ENCODE measurements at places on chromosomes 11 and 22. TPM values are rescaled to one million over a fixed set of nuclear protein-coding genes. Genes with fewer than 3 reads are reported as not detected.

DNA sequence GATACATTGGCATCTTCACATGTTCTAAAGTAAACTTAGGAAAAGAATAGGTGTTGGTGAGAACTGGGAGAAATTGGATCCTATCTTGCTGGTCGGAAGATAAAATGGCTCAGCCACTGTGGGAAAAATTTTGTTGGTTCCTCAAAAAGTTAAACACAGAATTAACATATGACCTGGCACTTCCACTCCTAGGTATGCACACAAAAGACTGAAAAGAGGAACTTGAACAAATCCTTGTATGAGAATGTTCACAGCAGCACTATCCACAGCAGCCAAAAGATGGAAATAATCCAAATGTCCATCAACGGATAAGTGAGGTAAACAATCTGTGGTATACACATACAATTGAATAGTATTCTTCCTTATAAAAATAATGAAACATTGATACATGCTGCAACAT, 4.8 kb upstream of the TPH1 start:
- H3K36me3 ChIP-seq = no peaks in the 10 kb centered on the region
- no peak overlapping the region for H3K27ac ChIP-seq
- no peak overlapping the region for H3K4me3 ChIP-seq

GRCh38 chr22:30294830-30295229, 5.5 kb upstream of the CASTOR1 start:
- no peak overlapping the region for H3K4me3 ChIP-seq
- DNase-seq = no peak
- H3K36me3 ChIP-seq = no peaks in the 10 kb centered on the region
- no peak overlapping the region for H3K27ac ChIP-seq
- H3K27me3 ChIP-seq = no peaks in the 10 kb centered on the region

DNA sequence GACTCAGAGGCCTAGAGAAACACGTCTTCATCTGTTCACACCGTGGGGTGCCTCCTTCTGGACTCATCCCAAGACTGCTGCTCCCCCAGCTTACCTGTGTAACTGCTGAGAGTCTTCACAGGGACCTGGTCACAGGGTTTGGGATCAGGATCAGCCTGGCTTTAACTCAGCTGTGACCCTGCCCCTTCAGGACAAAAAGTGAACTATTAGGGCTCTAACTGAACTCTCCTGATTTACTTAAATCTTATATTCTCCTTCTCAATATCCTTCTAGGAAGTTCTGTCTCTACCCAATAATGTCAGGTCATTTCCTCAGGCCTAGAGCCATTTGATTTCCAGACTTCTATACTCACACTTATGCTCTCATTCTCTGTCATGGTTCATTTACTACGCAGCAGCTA, 108.4 kb downstream of the ZNF280B start:
- DNase-seq = no peak
- H3K36me3 ChIP-seq = no peaks in the 10 kb centered on the region
- H3K4me3 ChIP-seq = no peak overlapping the region
- no peaks in the 10 kb centered on the region for H3K4me1 ChIP-seq
- no peak overlapping the region for H3K27ac ChIP-seq
- H3K27me3 ChIP-seq = peaks cover 2% of the 10 kb centered on the region

DNA sequence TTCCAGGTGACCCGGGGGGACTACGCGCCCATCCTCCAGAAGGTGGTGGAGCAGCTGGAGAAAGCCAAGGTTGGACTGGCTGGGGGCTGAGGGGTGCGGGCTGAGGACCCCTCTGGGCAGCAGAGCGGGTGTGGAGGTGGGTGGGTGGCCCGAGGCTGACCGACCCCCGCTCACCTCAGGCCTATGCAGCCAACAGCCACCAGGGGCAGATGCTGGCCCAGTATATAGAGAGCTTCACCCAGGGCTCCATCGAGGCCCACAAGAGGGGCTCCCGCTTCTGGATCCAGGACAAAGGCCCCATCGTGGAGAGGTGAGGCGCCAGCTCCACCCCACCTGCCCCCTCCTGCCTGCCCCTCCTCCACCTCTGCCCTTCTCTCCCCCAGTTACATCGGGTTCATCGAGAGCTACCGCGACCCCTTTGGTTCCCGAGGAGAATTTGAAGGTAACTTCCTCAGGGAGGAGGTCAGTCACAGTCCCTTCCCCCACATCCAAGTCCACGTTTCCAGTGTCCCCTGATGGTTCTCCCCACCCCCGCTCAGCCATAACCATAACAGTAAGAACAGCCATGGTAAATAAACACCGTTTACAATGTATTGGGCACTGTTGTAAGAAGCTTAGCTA, 11.2 kb downstream of the DPP3 start:
- H3K4me1 ChIP-seq = no peaks in the 10 kb centered on the region
- no peak for DNase-seq
- H3K27ac ChIP-seq = no peak overlapping the region
- no peaks in the 10 kb centered on the region for H3K27me3 ChIP-seq
- H3K4me3 ChIP-seq = no peak overlapping the region
- peaks cover 27% of the 10 kb centered on the region for H3K36me3 ChIP-seq

GRCh38 chr11:113551645-113552044, 76.4 kb upstream of the DRD2 start:
- H3K27ac ChIP-seq = no peak overlapping the region
- H3K4me1 ChIP-seq = no peaks in the 10 kb centered on the region
- no peaks in the 10 kb centered on the region for H3K36me3 ChIP-seq
- H3K27me3 ChIP-seq = no peaks in the 10 kb centered on the region

- peaks cover 38% of the 10 kb centered on the region for H3K4me1 ChIP-seq
- peak overlapping the region; percentile 45 for H3K27ac ChIP-seq
- H3K36me3 ChIP-seq = peaks cover 11% of the 10 kb centered on the region
- no peaks in the 10 kb centered on the region for H3K27me3 ChIP-seq
Observed at GRCh38 chr11:65429068-65429681, 6.6 kb downstream of the NEAT1 start.

- no peaks in the 10 kb centered on the region for H3K27me3 ChIP-seq
- no peak overlapping the region for H3K4me3 ChIP-seq
- no peak for DNase-seq
- H3K4me1 ChIP-seq = no peaks in the 10 kb centered on the region
Observed at GRCh38 chr11:77981346-77981947, 13.0 kb downstream of the INTS4 start.

DNA sequence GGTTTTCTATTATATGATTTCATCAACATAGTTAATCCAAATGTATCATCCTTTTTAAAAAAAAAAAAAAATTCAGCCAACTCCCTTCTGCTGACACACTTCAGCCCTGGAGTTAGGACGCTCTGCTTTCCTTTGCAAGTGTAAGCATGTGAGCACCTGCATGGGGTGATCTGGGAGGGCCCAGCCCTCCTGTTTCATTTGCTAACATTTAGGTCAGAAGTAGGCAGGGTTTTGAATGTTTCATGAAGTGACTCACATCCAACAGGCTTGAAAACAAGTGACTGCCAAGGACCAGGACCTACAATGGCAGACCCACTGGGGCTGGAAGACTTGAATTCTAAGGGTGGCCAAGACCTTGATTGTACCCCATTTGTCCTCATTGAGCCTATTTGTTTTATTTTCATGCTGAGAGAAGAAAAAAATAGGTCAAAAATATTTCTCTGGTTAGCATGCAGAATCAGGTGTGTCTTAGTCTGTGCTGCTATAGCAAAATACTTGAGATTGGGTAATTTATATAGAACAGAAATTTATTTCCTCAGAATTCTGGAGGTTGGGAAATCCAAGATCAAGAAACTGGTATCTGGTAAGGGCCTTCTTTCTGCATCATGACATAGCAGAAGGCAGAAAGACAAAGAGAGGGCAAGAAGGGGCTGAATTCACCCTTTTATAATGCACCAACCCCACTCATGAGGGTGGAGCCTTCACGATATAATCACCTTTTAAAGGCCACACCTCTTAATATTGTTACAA, 137.6 kb downstream of the CD44 start:
- H3K27me3 ChIP-seq = no peaks in the 10 kb centered on the region
- H3K4me3 ChIP-seq = no peak overlapping the region
- DNase-seq = no peak
- no peaks in the 10 kb centered on the region for H3K36me3 ChIP-seq
- H3K27ac ChIP-seq = no peak overlapping the region

DNA sequence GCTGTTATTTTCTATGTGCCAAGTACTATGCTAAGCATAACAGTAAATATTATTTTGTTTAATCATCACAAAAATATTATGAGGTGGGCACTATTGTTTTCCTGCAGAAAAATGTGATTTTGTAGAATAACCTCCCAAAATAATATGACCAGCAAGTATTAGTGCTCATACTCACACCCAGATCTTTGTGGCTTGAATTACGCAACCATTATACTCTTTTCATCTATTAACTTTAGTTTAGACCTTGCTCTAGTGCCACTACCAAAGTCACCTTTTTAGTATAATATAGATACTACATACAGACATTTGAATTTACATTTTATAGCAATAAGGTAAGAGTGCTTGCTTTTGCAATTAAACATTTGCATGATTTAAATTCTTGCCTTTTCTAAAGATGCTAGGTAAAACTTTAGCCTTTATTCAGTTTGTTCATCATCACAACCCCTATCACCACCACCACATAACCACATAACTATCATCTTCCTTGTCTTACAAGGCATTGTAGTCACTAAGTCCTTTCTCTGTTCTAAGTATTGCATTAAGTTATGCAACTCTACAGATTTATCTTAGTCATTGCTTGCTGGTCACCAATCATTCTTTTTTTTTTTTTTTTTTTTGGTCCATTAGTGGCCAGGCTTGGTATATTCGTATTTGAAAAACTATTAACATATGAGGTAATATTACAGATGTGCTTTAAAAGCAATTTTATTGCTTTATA, 68.4 kb downstream of the GAS2 start:
- no peaks in the 10 kb centered on the region for H3K36me3 ChIP-seq
- H3K4me3 ChIP-seq = no peak overlapping the region
- DNase-seq = no peak
- no peaks in the 10 kb centered on the region for H3K4me1 ChIP-seq
- H3K27me3 ChIP-seq = no peaks in the 10 kb centered on the region
- H3K27ac ChIP-seq = no peak overlapping the region

GRCh38 chr22:42114721-42115120, 15.9 kb downstream of the CYP2D6 start:
- no peaks in the 10 kb centered on the region for H3K36me3 ChIP-seq
- H3K4me1 ChIP-seq = no peaks in the 10 kb centered on the region
- no peak overlapping the region for H3K27ac ChIP-seq
- no peaks in the 10 kb centered on the region for H3K27me3 ChIP-seq

GRCh38 chr11:6622261-6623171, 3.3 kb upstream of the TPP1 start:
- DNase-seq = no peak
- no peak overlapping the region for H3K27ac ChIP-seq

- DNase-seq = peak; percentile 20
- peaks cover 6% of the 10 kb centered on the region for H3K4me1 ChIP-seq
- no peaks in the 10 kb centered on the region for H3K36me3 ChIP-seq
Observed at GRCh38 chr11:22192642-22193347, at the start of gene ANO5. Gene ANO5, plus strand, starts transcription at chr11:22193085. Its CDS starts 408 bp downstream, at chr11:22193493.

DNA sequence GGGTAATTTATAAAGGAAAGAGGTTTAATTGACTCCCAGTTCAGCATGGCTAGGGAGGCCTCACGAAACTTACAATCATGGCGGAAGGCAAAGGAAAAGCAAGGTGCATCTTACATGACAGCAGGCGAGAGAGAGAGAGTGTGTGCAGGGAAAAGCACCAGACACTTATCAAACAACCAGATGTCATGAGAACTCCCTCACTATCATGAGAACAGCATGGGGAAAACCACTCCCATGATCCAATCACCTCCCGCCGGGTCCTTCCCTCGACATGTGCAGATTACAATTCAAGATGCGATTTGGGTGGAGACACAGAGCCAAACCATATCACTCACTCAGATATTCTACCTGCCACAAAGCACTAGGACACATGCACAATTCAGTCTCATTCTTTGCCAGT, 48.1 kb upstream of the HMGXB4 start:
- H3K27ac ChIP-seq = no peak overlapping the region
- peaks cover 2% of the 10 kb centered on the region for H3K27me3 ChIP-seq
- no peak overlapping the region for H3K4me3 ChIP-seq
- no peak for DNase-seq

DNA sequence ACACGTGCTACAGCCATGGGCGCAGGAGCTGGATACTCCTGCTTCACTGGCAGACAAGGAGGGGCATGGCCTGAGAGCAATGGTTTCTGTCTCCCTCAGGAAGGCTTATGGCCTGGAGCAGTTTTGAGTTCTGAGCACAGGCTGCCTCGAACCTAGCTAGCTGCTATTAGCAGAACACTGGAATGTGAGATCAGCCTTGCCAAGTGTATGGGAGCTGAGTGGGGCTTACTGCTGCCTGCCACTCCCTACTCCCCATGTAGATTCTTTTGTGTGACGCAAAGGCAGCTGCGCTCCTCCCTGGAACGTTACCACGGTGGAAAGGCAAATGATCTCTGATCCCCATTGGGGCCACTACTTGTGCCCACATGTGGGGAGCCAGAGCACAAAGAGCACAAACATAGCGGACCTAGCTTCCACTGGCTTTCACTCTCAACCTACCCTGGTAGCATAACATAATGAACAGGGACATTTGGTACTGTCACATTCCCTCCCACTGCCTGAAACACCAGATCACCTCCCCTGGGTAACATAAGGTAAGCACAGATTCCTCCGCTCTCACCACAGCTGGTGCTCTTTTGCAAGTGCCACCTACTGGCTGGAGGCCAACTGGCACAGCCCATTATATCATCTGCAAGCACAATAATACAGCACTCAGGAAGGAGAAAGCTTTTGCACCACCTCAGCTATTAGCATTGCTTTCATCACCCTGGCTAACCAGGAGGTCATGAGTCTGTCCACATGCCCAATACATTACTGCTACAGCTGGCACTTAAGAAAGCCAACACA, 84.6 kb upstream of the GUCY1A2 start:
- no peak overlapping the region for H3K27ac ChIP-seq
- H3K36me3 ChIP-seq = no peaks in the 10 kb centered on the region
- no peaks in the 10 kb centered on the region for H3K4me1 ChIP-seq
- DNase-seq = no peak
- H3K4me3 ChIP-seq = no peak overlapping the region

BEST1 gene
- total RNA-seq = 0.21 TPM

EHF gene
- total RNA-seq = not detected

SGSM1 gene
- 0.12 TPM for total RNA-seq

NPAS4 gene
- not detected for total RNA-seq

NRGN gene
- 33.5 TPM for total RNA-seq

ALDH3B2 gene
- not detected for total RNA-seq

Data from endothelial cell of umbilical vein (primary cell).